ENCODE measurements at places on chromosomes 11 and 22.
A peak's percentile ranks its signal among the peaks of the same experiment; 100 is the strongest.

DNA sequence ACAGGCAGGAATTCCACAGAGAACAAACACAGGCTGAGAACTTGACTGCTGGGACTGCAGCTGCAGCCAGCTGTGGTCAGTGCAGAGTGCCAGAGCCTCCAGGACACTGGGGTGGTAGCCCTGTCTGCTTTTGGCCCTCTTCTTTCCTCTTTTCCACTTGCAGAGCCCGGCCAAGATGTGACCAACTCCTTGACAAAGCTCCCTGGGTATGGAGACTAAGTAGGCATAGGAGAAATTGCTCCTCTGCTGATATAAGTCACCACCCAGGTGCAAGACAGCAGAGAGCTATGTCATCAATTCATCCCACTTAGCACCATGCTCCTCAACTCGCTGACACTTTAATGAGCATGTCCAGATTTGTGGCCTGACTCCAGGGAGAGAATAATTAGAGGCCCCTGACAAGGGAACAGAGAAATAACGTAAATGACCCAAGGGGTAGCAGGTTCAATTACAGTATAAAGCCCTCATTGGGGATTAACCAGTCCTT, 369.4 kb upstream of the B3GAT1 start:
- H3K27me3 ChIP-seq: peaks cover 5% of the 10 kb centered on the region
- no peak for DNase-seq
- no peak overlapping the region for H3K27ac ChIP-seq
- no peaks in the 10 kb centered on the region for H3K36me3 ChIP-seq

DNA sequence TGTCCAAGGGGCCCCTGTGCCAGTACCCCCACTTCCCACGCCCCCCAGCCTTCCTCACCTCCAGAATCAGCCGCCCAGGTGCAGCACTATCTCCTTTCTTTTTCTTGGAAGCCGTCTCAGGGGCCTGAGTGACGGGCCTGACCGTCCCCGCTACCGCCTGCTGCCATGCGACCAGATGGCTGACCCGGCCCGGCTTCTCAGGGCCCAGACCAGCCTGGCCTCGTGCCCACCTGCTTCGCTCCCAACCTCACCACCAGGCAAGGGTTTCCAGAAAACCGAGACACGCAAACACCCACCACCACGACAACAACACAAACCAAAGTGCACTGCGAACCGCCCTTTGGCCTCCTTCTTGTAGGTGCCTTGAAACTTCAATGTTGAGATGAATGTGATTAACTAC, 39.1 kb downstream of the MACROD1 start:
- no peaks in the 10 kb centered on the region for H3K4me1 ChIP-seq
- no peak overlapping the region for H3K27ac ChIP-seq
- H3K36me3 ChIP-seq: no peaks in the 10 kb centered on the region

- H3K27me3 ChIP-seq: peaks cover 9% of the 10 kb centered on the region
- no peak for DNase-seq
- no peak overlapping the region for H3K4me3 ChIP-seq
- H3K36me3 ChIP-seq: no peaks in the 10 kb centered on the region
- no peak overlapping the region for H3K27ac ChIP-seq
These were observed 16.0 kb upstream of the ADA2 start for GRCh38 chr22:17235149-17235655.

GRCh38 chr11:119723243-119723951, 5.6 kb downstream of the NECTIN1 start:
- no peak for DNase-seq
- H3K36me3 ChIP-seq: no peaks in the 10 kb centered on the region
- H3K27ac ChIP-seq: no peak overlapping the region
- no peak overlapping the region for H3K4me3 ChIP-seq

- peaks cover 11% of the 10 kb centered on the region for H3K4me1 ChIP-seq
- H3K4me3 ChIP-seq: no peak overlapping the region
- peaks cover 18% of the 10 kb centered on the region for H3K36me3 ChIP-seq
- no peak for DNase-seq
- H3K27ac ChIP-seq: no peak overlapping the region
These were observed 4.9 kb upstream of the TAGLN start for GRCh38 chr11:117194267-117194666.

GRCh38 chr11:45918331-45918941, 759 bp upstream of the PEX16 start:
- peak; percentile 90 for DNase-seq
- H3K36me3 ChIP-seq: peaks cover 17% of the 10 kb centered on the region
- H3K27ac ChIP-seq: peak overlapping the region; percentile 93
- H3K4me3 ChIP-seq: peak overlapping the region; percentile 87

- H3K27me3 ChIP-seq: no peaks in the 10 kb centered on the region
- no peak overlapping the region for H3K27ac ChIP-seq
- H3K4me1 ChIP-seq: peaks cover 3% of the 10 kb centered on the region
- H3K4me3 ChIP-seq: no peak overlapping the region
- DNase-seq: no peak
These were observed 76.1 kb upstream of the RAB1B start for GRCh38 chr11:66192181-66192863.

DNA sequence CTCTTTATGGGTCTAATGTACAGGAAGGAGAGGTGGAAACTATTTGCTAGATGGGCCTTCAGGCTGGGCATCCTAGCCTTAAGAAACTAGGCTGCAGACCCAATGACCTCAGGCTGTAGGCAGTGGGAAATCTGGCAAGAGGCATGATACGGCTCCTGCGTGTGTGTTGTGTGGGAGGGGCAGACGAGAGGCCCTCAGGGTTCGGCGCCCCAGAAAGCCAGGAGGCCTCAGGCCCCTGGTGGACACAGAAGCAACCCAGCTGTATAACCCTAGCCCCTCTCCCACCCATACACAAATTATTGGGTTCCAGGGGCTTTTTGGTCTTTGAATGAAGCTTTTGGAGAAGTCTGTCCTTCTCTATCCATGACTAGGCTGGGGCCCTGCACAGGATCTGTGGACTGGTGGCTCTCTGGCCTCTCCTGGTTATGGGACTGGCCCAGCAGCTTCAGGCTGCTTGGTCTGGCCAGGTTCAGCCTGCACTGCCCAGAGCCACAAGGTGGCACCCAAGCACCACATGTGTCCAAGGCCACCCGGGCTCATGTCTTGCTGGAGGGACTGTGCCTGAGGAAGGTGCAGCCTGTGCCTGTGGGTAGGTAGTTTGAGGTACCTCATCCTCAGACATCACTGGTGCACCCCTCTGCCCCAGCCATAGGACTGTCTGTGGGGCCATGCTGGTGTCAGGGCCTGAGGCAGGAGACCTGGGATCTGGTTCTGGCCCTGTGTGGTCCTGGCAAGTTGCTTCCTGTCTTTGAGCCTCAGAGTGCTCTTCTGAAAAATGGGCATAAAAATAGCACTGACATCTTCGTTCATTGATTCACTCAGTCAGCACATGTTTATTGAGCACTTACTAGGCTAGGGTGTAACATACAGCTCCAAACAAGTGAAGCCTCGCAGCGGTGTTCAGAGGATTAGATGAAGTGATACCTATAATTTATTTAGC, 87.5 kb downstream of the RRM1 start:
- H3K27ac ChIP-seq: no peak overlapping the region
- no peaks in the 10 kb centered on the region for H3K36me3 ChIP-seq

- H3K36me3 ChIP-seq: no peaks in the 10 kb centered on the region
- H3K27me3 ChIP-seq: no peaks in the 10 kb centered on the region
- no peak for DNase-seq
- no peaks in the 10 kb centered on the region for H3K4me1 ChIP-seq
- no peak overlapping the region for H3K27ac ChIP-seq
These were observed 474.6 kb upstream of the RAG2 start for GRCh38 chr11:37072538-37073055.

DNA sequence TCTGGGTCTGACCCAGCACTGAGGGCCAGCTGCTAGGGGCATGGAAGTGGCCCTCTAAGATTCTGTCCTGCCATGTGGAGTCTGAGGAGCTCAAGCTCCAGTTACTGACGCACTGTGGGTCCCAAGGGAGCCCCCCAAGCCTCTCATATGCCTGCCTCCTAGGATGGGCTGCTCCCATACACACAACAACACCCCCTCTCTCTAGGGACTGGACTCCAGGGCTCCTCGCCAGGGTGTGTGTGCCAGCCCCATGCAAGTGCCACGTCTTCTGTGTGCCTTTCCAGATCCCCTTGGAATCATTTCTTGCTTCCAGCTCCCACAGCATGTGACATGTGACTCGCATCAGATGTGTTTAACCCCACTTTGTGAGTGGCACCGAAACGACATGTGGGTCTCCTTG, 234.5 kb downstream of the CEP164 start:
- H3K27ac ChIP-seq: no peak overlapping the region
- H3K4me1 ChIP-seq: no peaks in the 10 kb centered on the region
- no peaks in the 10 kb centered on the region for H3K27me3 ChIP-seq
- DNase-seq: no peak

GRCh38 chr22:25362883-25363240, 143.4 kb downstream of the CRYBB2 start:
- no peaks in the 10 kb centered on the region for H3K27me3 ChIP-seq
- H3K27ac ChIP-seq: no peak overlapping the region
- H3K4me1 ChIP-seq: peaks cover 19% of the 10 kb centered on the region
- peaks cover 8% of the 10 kb centered on the region for H3K36me3 ChIP-seq

DNA sequence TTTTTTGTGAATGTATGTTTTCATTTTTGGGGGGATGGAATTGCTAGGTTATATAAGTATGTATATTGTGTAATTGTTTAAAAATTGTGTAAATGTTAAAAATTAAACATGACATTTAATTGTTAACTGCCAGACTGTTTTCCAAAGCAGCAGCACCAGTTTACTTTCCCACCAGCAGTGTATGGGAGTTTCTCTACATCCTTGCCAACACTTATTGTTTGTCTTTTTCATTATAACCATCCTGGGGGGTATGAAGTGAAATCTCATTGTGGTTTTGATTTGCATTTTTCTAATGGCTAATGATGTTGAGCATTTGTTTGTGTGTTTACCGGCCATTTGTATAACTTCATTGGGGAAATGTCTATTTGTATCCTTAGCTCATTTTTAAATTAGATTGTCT, 31.7 kb upstream of the RRAS2 start:
- no peaks in the 10 kb centered on the region for H3K36me3 ChIP-seq
- no peaks in the 10 kb centered on the region for H3K27me3 ChIP-seq
- no peaks in the 10 kb centered on the region for H3K4me1 ChIP-seq
- DNase-seq: no peak

- peak overlapping the region; percentile 23 for H3K27ac ChIP-seq
- no peaks in the 10 kb centered on the region for H3K36me3 ChIP-seq
- peaks cover 4% of the 10 kb centered on the region for H3K4me1 ChIP-seq
- no peak overlapping the region for H3K4me3 ChIP-seq
- H3K27me3 ChIP-seq: no peaks in the 10 kb centered on the region
- DNase-seq: no peak
These were observed 243.6 kb upstream of the SORL1-AS1 start for GRCh38 chr11:121696177-121696871.

DNA sequence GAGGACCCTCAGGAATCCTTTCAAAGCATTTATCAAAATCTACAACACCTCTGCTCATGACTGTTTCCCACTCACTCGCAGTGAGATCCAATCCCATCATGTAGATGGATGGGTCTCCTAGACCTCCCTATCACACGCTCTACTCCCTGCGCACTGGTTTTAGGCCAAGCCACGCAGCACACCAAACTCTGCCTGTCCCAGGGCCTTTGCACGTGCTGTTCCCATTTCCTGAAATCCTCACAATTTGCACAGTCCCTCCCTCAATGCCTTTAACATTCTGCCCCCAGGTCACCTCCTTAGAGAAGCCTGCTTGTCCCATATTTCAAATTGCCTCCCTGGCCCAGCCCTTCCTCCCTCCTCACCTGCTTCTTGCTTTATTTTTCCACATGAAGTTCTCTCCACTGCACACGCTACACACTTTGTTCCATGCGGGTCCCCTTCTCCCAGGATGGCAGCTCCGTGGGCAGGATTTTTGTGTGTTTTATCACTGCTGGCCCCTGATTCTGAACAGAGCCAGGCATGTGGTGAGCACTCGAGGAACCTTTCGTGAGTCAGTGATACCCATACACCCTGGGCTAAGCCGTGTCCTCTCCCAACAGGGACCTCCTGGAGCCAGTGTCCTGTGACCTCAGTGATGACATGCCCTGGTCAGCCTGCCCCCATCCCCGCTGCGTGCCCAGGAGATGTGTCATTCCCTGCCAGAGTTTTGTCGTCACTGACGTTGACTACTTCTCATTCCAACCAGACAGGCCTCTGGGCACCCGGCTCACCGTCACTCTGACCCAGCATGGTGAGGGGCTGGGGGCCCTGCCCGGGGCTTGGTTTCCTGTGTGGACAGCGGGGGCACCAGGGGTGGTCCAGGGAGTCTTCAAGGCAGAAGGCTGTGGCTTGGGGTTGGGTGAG, 12.2 kb downstream of the CSF2RB start:
- no peaks in the 10 kb centered on the region for H3K4me1 ChIP-seq
- H3K27me3 ChIP-seq: peaks cover 5% of the 10 kb centered on the region
- DNase-seq: no peak
- H3K27ac ChIP-seq: no peak overlapping the region
- no peaks in the 10 kb centered on the region for H3K36me3 ChIP-seq
- H3K4me3 ChIP-seq: no peak overlapping the region

- H3K4me3 ChIP-seq: no peak overlapping the region
- H3K27me3 ChIP-seq: no peaks in the 10 kb centered on the region
- H3K27ac ChIP-seq: no peak overlapping the region
These were observed 81.4 kb downstream of the TBC1D22A start for GRCh38 chr22:46843821-46844255.

DNA sequence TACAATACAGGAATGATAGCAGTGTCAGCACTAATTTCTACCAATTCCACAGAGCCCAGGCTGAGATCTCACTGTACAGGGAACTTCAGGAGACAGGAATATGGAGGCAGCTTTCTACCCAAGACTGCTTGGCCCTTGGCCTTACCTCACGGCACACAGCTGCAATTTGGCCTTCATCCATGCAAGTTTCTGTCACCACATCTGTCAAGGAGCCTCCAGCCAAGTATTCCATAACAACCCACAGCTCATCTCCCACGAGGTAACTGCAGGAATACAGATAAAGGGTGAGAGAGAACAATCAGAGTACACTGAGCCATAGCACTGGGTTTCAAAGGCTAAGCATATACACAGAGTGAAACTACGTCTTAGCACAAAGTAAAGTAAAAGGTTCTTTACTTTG, 39.0 kb upstream of the GDPD4 start:
- no peaks in the 10 kb centered on the region for H3K4me1 ChIP-seq
- H3K27ac ChIP-seq: no peak overlapping the region
- H3K27me3 ChIP-seq: no peaks in the 10 kb centered on the region
- no peak for DNase-seq

GRCh38 chr22:41410311-41410751, 28.6 kb downstream of the TEF start:
- no peak for DNase-seq
- no peak overlapping the region for H3K4me3 ChIP-seq
- H3K36me3 ChIP-seq: no peaks in the 10 kb centered on the region
- H3K4me1 ChIP-seq: peaks cover 36% of the 10 kb centered on the region
- peak overlapping the region; percentile 97 for H3K27ac ChIP-seq

DNA sequence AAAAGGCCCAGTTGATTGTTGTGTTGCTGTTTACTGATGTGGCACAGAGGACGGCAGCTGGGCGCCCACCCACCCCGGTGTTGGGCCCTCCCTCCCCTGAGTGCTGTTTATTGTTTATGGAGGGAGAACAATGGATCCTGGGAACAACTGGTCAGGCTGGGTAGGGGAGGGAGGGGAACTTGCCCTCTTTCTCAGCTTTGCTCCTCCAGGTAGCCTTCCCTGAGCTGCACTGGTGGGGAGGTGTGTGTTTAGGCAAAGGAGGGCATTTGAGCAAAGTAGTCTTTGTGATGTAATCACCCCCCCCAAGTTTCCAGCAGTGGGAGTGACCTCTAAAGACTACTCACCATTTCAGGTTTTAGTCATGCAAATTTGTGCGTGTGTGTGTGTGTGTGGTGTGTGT, 1035.3 kb downstream of the NTM start:
- H3K27me3 ChIP-seq: peaks cover 12% of the 10 kb centered on the region
- no peak overlapping the region for H3K4me3 ChIP-seq
